ENCODE measurements at places on chromosomes 13 and 19. TPM values are rescaled to one million over a fixed set of nuclear protein-coding genes. Genes with fewer than 3 reads are reported as not detected.

The MED25 gene
- 36.0 TPM for total RNA-seq

- peak within 1 kb of the TSS; percentile 82 for H3K27ac ChIP-seq
- no peaks in the 10 kb centered on the region for H3K27me3 ChIP-seq
- H3K36me3 ChIP-seq: no peaks in the 10 kb centered on the region
- DNase-seq: peak; percentile 98
- peak within 1 kb of the TSS; percentile 74 for H3K4me3 ChIP-seq
- H3K4me1 ChIP-seq: peaks cover 12% of the 10 kb centered on the region
Measured at GRCh38 chr19:20923077-20923871, at the start of gene ZNF85. ZNF85 (plus strand) TSS chr19:20923251; CDS start chr19:20923401, 150 bp downstream.

The ZNF439 gene
- 7.6 TPM for total RNA-seq

The CPB2 gene
- not detected for total RNA-seq

The CERS1 gene
- 3.2 TPM for total RNA-seq

The CDC42EP5 gene
- 27.1 TPM for total RNA-seq

All from esophagus muscularis mucosa (tissue), 4 donors.